ENCODE measurements at places on chromosomes 5 and 9. TPM values are rescaled to one million over a fixed set of nuclear protein-coding genes. Genes with fewer than 3 reads are reported as not detected.
A peak's percentile ranks its signal among the peaks of the same experiment; 100 is the strongest.

- no peak for DNase-seq
These were observed 13.9 kb downstream of the TNIP1 start for GRCh38 chr5:151066920-151067319.

GRCh38 chr5:159010661-159011442 lies 88.9 kb downstream of the EBF1 start:
- no peak for DNase-seq

GRCh38 chr9:129885670-129886106 lies 50.4 kb downstream of the USP20 start:
- peak; percentile 91 for DNase-seq

- DNase-seq = no peak
These were observed 638.3 kb upstream of the DMAC1 start for GRCh38 chr9:8437876-8438275.

- no peak for DNase-seq
These were observed 213.7 kb upstream of the NR4A3 start for GRCh38 chr9:99607842-99608448.

SLC24A2 gene
- not detected for total RNA-seq

HSPB3 gene
- total RNA-seq = not detected
